ENCODE measurements at places on chromosomes 3 and 15. TPM values are rescaled to one million over a fixed set of nuclear protein-coding genes. Genes with fewer than 3 reads are reported as not detected.

- no peak for DNase-seq
These were observed 5.2 kb downstream of the GOLIM4 start for GRCh38 chr3:168090306-168091085.

DNA sequence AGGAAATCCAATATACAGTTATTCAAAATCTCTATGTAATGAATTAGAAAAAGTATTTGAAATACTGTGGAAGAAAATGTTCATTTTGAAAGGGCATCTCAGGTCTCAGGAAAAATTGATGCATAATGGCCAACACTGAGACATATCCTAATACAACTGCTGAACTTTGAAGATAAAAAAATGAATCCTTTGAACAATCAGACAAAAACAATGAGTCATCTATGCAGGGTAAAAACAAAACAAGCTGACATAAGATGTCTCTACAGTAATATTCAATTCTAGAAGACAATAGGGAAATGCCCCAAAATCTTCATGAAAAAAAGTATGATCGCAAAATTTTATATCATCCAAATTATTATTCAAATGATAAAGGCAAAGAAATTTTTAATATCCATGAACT is 34.0 kb upstream of the ZNF280D start:
- no peak for DNase-seq

DNA sequence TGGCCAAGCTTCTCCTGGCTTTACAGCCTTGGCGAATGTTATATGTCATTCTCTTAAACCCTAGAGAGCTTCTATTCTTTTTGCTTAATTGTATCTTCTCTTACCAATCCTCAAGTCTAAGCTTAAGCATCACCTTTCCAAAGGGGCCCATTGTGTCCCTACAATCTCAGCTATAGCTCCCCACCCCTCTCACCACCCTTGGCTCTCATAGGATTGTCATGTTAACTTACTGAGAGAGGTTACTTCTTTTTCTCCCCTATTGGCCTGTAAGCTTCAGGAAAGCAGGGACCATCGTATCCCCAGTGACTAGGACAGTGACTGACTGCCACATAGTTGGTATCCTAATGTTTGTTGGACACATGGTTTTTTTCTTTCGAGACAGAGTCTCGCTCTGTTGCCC is 43.3 kb upstream of the LMOD3 start:
- no peak for DNase-seq

DNA sequence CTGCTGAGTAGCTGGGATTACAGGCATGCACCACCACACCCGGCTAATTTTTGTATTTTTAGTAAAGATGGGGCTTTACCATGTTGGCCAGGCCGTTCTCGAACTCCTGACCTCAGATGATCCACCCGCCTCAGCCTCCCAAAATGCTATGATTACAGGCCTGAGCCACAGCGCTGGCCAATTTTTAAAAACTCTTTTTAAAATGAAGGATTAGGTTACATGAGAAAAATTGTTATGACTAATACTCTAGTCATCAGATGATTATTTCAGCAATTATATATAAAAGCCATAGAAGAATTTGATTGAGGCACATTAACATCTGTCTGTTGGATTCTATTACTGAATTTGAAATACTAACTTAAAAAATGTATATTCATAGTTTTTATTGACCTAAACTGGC is 134.1 kb upstream of the MNS1 start:
- DNase-seq, result no peak

- DNase-seq, result no peak
These were observed 51.2 kb upstream of the THRB start for GRCh38 chr3:24545887-24546286.

DNA sequence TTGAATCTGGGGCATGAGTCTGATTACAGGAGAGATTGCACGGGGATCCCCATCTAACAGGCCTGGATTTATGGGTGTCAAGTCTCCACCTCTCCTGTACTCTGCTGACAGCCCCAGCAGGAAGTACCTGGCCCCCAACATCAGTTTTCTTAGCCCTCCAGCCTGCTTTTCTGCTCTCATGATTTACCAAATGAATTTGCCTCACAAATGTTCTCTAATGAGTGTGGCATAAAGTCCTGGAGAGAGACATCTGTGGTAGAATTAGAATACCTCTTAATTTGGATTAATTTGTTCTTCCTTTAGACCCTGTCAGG is 60.1 kb downstream of the FNDC3B start:
- no peak for DNase-seq

- no peak for DNase-seq
These were observed 75.2 kb downstream of the APBA2 start for GRCh38 chr15:28960979-28961378.

- DNase-seq, result no peak
These were observed 114.8 kb downstream of the FRMD4B start for GRCh38 chr3:69271098-69271497.

The HACD2 gene
- 13.6 TPM for polyA plus RNA-seq

The PPP1R14D gene
- polyA plus RNA-seq, result not detected

The OR5H2 gene
- not detected for polyA plus RNA-seq

The TIGIT gene
- 4.8 TPM for polyA plus RNA-seq

The SLC6A1 gene
- not detected for polyA plus RNA-seq

The SLC28A1 gene
- polyA plus RNA-seq, result not detected

The EID1 gene
- 214 TPM for polyA plus RNA-seq

Data from GM12878 (cell line).